Skin of body (tissue), 3 donors: ENCODE measurements at places on chromosomes 12 and 14. TPM values are rescaled to one million over a fixed set of nuclear protein-coding genes. Genes with fewer than 3 reads are reported as not detected.

DNA sequence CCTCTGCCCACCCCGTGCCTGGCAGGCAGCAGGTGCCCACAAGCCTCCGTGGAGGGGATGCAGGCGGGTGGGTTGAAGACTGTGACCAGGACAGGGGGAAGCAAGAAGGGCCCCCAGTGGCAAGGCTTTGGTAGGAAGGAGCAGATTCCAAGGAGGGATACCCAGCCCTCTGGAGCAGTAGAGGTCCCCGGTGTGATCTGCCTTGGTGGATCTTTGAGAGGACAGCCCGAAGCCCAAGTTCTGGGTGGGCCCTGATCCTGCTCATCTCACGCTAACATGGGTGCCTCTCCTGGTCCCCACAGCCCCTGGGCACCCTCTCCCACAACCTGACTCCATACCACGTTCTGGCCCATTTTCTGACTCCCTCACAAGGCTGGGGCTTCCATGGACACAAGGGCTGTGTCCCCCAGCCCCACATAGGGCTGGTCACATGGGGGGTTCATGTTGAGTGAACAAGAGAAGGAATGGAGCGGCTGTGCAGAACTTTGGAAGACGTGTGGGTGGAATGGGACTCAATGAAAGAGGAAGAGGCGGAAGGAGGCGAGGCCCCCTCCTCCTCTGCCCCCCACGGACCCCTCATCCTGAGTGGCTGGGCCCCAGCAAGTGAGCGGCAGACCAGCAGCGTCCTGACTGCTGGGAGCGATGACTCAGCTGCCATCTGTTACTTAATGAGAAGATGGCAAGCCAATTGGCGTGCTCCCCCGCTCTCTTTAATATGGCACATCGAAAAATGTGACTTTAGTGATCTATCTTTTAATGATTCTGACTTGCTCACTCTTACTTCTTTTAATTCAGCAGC lies 77.0 kb upstream of the BCL11B start:
- DNase-seq, result no peak

DNA sequence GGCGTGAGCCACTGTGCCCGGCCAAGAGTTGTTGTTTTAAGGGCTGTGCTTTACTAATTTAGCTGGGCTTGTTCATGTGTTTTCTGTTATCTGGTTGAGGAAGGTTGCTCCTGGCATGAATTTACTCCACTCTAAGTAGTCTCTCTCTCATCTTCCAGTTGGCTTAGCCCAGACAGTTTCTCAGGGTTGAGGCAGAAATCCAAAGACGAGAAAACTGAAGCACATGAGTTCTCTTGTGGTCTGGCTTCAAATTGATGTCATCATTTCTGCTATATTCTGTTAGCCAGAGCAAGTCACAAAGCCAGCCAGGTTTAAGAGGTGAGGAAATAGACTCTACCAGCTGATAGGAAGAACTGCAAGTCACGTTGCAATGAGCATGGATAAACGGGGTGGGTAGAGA lies 57.9 kb downstream of the E2F7 start:
- DNase-seq, result no peak

DNA sequence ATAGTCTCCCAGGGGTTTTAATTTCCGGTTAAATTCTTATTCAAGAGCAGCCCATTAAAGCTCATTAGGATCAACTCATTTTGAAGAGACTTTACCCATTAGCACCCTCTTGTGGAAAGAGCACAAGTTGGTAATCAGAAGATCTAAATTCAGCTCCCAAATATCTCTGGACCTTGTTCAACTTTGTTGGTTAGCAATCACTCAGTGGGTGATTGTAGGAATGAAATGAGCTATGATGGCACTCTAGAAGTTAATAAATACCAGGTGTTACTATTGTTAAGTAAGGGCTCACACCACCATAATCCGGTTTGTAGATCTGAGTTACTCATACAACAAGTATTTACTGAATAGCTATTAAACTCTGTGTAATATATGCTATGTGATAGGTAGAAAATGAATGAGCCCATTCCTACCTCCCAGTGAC lies 42.9 kb downstream of the TRIP11 start:
- DNase-seq, result peak; percentile 36

DNA sequence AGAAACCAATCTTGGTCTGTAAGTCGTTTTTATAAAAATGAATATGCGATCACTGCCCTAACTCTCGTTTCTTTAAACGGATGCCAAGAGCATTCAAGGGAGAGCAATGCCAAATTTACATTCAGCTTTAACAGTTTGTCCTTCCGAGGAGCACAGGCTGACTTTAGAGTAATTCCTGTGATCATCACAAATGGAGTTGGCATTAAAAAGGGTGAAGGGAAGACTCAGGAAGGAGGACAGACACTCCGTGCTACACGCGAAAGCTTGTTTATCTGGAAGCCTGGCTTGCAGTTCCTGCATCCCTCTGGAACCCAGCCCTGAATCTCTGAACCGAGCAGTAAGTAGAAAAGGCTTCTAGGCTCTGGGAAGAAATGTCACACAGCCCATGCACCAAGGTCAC lies 78.4 kb downstream of the PAPOLA start:
- DNase-seq, result no peak

DNA sequence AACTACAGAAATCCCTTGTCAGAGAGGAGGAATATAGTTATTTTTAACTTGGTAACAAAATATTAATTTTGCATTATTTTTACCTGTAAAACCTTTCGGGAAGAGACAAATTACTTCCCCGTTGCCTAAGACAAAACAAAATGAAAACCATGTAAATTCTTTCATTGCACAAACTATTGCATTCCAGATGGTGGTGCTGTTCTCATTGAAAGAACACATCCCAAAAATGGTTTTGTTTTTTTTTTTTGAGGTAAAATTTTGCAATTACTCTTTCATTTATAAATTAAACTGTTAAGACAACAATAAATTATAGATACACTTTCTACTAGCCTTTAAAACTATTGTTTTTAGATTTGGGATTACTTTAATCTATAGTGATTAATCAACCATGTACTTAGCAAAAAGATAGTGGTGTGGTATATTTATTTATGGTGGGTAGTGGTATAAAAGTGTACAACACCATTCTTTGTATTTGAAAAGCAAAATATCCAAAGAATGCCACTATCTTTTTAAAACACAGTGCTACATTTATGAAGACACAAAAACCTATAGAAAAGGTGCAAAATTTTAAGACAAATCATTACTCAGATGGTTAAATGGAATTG lies 115.5 kb downstream of the SLC38A1 start:
- peak; percentile 25 for DNase-seq

DNA sequence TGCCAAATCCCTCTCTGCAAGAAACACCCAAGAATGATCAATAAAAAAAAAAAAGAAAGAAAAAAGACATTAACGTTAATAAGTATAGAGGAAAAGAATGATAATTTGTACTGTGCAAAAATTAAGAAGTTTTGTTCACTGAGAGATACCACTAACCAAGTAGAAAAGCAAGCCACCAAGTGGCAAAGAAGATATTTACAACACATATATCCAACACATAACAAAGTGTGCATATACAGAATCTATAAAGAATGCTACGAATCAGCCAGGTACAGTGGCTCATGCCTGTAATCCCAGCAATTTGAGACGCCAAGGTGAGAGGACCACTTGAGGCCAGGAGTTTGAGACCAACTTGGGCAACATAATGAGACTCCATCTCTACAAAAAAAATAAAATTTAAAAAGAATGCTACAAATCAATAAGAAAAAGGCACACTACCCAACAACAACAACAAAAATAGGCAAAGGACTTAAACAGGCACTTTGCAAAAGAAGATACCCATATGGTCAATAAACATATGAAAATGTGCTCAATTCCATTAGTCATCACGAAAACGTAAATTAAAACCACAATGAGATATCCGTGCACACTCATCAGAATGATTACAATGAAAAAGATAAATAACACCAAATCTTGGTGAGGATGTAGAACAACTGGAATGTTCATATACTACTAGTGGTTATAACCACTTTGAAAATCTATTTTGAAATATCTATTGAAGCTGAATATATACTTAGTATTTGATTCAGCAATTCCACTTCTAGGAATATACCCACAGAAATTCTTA lies 19.8 kb downstream of the GALNT4 start:
- DNase-seq, result no peak

DNA sequence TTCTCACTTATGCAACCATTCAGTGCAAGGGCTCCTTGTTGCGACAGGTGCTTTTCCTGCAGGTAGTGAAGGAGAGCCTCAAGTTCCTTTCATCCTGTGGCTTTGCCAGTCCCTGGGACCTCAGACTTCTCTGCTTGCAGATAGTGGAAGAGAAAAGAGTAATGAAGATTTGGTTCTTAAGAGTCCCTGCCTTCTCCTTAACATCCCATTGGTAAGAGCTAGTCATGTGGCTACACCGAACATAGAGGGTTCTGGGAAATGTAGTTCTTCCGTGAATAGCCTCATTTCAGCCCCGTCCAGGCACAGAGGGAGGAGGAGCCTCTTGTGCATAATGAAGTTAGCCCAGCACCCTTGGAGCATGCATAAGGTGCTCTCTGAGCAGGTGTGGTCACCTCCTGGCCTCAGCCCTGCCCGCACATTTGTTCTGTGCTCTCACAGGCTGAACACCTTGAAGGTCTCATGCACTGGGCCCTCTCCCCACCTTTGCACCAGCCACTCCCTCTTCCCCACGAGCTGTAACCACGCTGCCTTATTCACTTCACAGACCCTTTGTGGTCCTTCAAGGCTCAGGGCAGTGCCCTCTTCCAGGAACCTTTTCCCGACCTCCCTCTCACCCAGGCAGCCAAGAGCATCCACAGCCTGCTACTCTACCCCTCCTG lies 134.0 kb downstream of the BCL11B start:
- no peak for DNase-seq

- DNase-seq, result peak; percentile 36
Measured at GRCh38 chr14:70896981-70897380, 10.3 kb upstream of the PCNX1 start.

GRCh38 chr12:50507930-50508329 lies 3.1 kb downstream of the DIP2B start:
- no peak for DNase-seq

- no peak for DNase-seq
Measured at GRCh38 chr12:71752891-71753290, 1.8 kb upstream of the RAB21 start.

GRCh38 chr14:103551338-103551762 lies 11.1 kb downstream of the BAG5 start:
- no peak for DNase-seq

DNA sequence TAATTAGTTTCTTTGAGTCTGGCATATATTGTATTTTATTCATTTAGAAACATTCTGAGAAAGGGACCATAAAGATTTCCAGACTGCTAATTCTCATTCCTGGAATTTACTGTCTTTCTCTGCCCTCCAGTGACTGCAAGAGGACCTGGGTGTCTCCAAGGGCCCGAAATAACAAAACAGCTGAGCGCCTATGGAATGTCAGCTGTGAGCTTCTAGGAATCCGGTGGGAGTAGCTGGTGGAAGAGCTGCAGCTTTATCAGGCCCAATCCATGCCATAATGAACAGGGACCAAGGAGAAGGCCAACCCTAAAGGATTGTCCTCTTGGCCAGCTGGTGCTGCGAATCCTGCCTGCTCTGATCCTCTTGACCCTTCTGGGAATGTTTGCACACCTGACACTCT lies 31.9 kb downstream of the RDH12 start:
- no peak for DNase-seq

- no peak for DNase-seq
Measured at GRCh38 chr12:32032205-32032810, 73.1 kb downstream of the RESF1 start.

GRCh38 chr12:42741771-42742510 lies 152.4 kb upstream of the PRICKLE1 start:
- DNase-seq, result peak; percentile 50

DNA sequence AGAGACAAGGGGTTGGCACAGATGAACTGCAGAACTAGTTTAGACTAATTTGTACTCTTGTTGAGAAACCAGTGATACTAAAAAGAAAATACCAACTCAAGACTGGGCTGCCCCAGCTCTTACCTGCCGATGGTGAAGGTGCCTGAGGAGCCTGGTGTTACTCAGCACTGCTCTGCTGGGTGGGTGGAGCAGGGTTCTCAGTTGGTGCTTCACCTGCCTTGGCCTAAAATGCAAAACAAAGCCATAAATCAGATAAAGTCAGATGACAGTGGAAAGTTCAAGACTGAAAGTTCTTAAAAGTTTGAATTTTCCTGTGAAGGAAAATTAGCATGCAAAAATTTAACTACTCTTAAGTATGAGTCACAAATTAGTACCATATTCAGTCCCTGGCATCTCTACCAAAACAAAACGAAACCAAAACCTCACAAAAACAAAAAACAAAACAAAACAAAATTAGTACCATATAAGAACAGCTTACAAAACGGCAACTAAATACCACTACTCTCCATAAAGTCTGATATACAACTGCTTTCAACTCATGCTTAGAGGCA lies 21.9 kb downstream of the YBX3 start:
- peak; percentile 34 for DNase-seq

DNA sequence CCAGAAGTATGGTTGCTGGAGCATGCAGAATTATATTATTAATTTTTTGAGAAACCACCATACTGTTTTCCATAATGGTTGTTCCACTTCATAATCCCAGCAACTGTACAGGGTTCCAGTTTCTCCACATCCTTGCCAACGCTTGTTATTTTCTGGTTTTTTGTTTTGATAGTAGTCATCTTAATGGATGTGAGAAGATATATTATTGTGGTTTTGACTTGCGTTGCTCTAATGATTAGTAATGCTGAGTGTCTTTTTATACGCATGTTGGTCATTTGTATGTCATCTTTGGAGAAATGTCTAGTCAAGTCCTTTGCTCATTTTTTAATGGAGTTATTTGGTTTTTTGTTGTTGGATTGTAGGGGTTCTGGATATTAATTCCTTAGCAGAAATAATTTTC lies 58.1 kb downstream of the DAAM1 start:
- no peak for DNase-seq

DNA sequence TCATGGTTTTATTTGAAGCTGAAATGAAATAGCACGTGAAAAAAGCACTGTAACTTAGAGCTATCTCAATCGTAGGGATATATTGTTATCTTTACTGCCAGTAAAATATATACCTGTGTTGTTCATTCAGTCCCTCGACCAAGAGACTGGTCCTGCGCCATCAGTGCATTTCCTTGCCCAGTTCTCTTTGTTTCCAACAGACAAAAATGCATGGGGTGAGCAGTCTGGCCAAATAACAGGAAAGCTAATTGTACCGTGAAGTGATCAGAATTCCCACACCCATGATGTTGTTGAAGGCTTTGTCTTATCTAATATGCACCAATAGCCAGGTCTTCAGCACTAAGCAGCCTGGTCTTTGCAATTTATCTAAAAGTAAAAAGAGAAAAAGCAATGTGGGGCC lies 477.1 kb upstream of the GARIN6 start:
- DNase-seq, result no peak

DNA sequence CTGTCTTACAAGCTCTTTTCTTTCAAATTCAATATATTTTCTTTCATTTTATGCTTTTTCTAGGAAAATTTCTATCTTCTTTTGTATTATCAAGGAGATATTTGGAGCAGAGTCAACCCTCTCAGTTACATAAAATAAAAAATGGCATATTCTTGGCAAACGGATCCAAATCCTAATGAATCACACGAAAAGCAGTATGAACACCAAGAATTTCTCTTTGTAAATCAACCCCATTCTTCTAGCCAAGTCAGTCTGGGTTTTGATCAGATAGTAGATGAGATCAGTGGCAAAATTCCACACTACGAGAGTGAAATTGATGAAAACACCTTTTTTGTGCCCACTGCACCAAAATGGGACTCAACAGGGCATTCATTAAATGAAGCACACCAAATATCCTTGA lies 20.6 kb downstream of the PIK3C2G start:
- no peak for DNase-seq

The GDF3 gene
- not detected for total RNA-seq

The PAWR gene
- 46.6 TPM for total RNA-seq

The KRT82 gene
- 15.8 TPM for total RNA-seq

The KRT2 gene
- 12.1 TPM for total RNA-seq

The GRIN2B gene
- total RNA-seq, result 0.30 TPM

The ENO2 gene
- 9.0 TPM for total RNA-seq

The KRT6A gene
- total RNA-seq, result 333 TPM

The SLC16A7 gene
- 74.5 TPM for total RNA-seq

The ERP29 gene
- 42.7 TPM for total RNA-seq

The LRRK2 gene
- total RNA-seq, result 21.2 TPM

The PIP4P1 gene
- total RNA-seq, result 17.6 TPM
